ENCODE measurements at places on chromosomes 1 and 21.

DNA sequence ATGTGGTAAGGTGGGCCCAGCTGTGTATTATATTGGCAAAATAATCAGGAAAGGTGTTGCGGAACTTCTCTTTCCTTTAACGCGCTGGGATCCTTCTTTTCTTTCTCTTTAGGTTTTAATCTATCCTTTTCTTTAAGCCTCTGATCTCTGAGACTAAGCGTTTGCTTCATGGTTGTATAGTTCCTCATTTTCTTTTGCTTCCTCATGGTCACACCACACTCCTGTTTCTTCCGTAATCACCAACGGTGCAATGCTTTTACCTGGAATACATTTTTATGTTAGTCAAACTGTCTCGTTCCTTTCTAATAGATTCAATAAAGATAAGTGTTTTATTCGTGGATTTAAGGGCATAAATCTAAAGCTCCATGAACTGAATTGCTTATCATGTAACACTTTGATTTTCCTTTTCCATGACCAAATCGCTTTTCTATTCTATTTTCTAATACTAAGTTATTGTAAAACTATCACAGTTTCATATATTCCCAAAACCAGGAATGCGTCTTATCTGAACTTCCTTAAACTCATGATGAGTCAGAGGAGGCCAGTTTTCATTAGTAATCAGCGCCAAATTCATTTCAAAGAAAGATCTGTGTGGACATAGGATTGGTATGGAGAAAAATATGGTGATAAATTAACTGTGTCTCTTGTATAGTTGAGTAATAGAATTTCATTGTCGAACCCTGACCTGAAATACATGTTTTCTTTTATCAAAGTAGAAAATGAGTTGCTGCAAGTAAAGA is 12.2 kb downstream of the SDCCAG8 start:
- peak; percentile 92 for DNase-seq

GRCh38 chr1:65958561-65959350 is 166.1 kb downstream of the PDE4B start:
- peak; percentile 73 for DNase-seq

GRCh38 chr1:153791648-153792253 is 16.5 kb downstream of the SLC27A3 start:
- no peak for DNase-seq

- peak; percentile 54 for DNase-seq
Observed at GRCh38 chr1:175152006-175152652, 40.4 kb downstream of the KIAA0040 start.

GRCh38 chr1:87368907-87369306 is 40.2 kb downstream of the LMO4 start:
- DNase-seq: no peak

- DNase-seq: no peak
Observed at GRCh38 chr1:54679706-54680105, 36.0 kb upstream of the TTC4 start.

- DNase-seq: no peak
Observed at GRCh38 chr1:237303929-237304328, 261.9 kb downstream of the RYR2 start.

DNA sequence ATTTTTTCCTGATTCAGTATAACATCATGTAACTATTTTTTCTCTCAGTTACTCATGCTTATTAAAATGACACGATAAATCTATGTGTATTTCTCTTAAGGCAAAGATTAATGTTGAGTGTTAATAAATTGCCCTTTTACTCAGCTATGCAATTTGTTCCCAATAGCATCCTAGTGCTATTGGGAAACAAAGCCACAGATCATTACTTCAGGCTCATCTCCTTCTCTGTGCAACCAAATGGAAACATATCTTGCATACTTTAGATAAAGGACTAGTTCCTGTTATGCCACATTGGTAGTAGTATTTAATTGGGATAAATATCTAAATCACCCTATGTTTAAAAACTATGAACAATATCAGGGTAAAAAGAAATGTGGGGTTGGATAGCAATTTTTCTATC is 106.2 kb downstream of the PLPPR4 start:
- DNase-seq: no peak
